ENCODE measurements at places on chromosomes 12 and 14.

GRCh38 chr14:100872259-100873095 is 31.0 kb downstream of the RTL1 start:
- DNase-seq = no peak

DNA sequence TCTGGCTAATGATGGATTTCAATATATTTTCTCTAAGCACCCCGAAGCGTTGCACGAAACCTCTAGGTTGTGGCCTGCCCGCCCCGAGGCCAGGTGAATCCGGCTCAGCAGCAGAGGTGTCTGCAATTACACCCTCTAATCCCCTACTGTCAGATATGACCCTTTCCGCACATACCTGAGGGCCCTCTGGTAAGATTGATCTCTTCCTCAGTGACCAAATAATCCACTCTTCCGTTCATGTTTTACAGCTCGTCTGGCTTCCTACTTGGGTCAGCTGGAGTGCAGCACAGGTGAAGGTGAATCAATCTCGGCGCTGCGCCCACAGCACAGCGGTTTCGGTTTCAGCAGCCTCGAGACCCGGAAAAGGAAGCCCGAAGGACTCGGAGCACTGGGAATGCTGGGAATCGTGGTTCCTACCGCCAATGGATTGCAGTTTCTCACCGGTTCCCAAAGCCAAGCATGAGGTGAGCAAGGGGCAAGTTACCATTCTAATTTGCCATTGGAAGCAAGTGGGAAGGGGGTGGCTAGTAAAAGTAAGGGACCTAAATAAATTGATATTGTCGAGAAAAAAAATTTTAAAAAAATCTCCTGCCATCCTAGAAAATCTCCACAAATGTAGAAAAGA is at the start of gene SYNJ2BP:
SYNJ2BP (minus strand) TSS at position 366 of the 625 bp plus-strand sequence; CDS start at position 239, 127 bp downstream.
- peak; percentile 48 for DNase-seq

DNA sequence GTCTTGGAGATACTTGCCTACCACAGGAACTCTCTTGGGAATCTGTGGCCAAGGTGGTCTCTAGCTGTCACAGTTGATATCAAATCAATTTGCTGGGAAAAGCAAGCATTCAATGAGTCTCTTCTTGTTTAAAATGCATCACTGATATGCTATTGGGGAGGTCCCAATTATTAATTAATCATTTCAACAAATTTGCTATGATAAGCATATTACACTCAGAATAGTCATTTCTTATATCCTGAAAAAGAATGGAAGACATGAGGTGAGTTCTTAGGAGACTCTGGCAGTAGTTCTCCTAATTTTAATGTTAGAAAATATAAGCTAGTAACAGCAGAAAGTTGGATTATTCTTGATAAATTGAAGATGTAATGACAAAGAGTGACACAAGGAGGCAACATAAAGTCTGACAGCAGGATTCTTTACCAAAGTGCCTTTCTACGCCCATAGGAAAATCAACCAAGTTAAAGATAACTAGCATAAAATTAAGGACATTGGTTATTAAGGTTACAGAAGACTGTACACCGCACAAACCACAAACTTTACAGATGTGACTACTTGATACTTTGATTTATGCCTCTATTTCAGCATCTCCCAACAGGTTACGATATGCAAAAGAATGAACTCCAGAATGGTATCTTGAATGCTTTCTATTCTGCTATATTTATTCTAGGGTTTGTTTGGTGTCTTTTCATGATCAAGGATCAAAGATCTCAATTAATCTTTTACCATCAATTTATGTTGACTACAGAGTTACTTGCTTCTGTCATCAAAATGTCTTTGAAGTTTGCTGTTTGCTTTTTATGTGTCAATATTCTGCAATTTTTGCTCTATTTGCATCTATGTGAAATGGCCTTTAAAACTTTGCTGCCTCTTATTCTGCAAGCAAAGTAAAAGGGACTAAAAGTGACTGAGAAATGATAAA is 349.6 kb upstream of the CLEC14A start:
- no peak for DNase-seq

- no peak for DNase-seq
Measured at GRCh38 chr12:116450406-116450910, 108.7 kb upstream of the MAP1LC3B2 start.

- DNase-seq = no peak
Measured at GRCh38 chr14:60093080-60093479, 1.4 kb downstream of the PCNX4 start.

DNA sequence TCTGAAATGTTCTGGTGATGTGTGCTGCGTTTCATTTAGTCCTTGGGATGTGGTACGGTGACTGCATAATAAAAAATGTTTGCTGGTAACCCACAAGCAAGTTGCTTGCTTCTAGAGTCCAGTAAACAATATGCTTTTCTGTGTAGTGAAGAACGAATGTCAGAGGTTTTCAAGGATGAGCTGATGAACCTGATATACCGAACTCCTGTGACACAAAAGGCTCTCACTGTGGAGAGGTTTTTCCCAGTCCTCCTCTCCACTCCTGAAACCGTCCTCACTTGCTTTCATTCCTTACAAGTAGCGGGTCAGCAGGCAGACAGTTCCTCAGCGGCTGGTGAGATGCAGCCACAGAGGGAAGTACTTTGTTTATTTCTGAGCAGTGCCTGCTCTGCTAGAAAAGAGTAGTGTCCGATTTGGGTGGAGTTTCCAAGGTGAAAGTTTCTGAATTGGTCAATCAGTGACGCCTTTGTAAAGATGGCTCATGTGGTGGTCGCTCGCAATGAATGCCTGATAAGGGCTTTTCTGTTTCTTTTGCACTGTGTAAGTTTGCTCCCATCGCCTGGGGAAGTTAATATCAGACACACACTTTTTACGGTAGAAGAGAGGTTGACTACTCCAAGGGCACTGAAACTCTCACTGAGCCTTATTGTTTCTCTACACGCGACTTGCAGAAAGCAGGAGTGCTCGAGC is 3.0 kb downstream of the ETV6 start:
- no peak for DNase-seq

- no peak for DNase-seq
Measured at GRCh38 chr12:122721057-122721545, 4.5 kb upstream of the HCAR3 start.

DNA sequence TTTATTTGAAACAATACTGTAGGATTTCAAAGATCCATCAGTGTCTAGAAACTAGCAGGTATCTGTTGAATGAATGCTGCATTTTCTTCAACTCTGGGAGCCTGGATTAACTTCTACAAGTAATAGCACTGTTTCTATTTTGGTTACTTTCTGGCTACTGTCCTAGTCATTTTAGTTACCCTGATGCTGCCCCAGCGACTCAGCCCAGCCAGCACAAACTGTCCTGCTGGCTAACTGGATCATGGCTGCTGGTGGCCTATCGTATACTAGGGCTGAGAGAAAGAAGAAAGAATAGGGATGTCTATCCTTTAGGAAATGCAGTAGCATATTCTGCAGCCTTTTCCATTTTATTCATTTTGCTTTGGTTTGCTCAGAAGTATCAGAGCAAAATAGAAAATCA is 53.9 kb downstream of the NTN4 start:
- no peak for DNase-seq

- no peak for DNase-seq
Measured at GRCh38 chr12:55024575-55024974, 4.8 kb downstream of the NEUROD4 start.

- DNase-seq = no peak
Measured at GRCh38 chr12:119964123-119964522, 24.9 kb upstream of the BICDL1 start.

DNA sequence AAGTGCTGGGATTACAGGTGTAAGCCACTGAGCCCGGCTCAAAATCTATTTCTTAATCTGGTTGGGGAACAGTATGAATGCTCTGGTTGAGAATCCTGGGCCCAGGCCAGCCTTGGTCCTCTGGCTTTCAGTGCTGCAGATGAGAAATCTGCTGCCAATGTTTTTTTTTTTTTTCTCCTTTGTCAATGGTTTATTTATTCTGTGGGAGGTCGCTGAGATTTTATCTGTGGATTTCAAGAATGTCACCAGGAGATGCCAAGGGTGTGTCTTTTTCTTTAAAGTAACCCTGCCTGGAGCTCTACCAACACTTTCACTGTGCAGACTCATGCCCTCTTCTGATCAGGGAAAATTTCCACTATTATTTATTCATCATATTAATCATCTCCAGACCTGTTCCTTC is 3.6 kb downstream of the SLC25A29 start:
- DNase-seq = no peak

DNA sequence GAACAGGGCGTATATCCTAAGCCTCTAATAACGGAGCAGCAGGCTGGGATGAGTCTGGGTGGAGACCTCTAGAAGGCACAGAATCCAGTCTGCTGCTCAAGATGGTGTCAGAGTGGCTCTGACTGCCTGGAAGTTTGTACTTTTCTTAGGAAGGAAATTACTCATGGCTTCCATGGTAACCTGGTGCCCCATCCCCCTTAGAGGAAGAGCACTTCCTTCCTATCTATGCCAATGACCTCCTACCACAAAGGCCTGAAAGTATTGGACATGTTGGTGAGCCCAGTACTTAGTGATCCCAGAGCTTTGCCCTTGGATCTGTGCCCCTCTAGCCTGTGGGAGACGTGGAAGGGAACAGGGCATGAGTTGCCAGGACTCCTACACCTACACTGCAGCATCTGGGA is 1.5 kb downstream of the BATF start:
- DNase-seq = no peak

DNA sequence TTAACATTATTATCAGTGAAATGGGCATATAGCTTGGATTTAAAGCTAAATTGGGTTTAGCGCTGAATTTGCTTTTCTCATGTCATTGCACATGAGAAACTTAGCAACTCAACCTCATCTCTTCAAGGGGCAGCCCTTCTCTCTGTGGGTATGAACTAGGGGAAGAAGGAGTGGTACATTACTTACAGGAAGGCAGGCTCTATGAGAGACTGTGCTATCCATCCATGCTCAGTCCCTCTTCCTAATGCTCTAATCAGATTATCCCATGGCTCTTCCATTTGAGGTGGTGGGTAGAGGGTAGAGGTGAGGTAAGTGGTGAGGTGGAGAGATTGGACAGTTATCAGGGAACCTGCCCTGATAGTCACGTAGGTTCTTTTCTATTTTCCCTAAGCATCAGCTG is 343.7 kb upstream of the NOVA1 start:
- DNase-seq = no peak

DNA sequence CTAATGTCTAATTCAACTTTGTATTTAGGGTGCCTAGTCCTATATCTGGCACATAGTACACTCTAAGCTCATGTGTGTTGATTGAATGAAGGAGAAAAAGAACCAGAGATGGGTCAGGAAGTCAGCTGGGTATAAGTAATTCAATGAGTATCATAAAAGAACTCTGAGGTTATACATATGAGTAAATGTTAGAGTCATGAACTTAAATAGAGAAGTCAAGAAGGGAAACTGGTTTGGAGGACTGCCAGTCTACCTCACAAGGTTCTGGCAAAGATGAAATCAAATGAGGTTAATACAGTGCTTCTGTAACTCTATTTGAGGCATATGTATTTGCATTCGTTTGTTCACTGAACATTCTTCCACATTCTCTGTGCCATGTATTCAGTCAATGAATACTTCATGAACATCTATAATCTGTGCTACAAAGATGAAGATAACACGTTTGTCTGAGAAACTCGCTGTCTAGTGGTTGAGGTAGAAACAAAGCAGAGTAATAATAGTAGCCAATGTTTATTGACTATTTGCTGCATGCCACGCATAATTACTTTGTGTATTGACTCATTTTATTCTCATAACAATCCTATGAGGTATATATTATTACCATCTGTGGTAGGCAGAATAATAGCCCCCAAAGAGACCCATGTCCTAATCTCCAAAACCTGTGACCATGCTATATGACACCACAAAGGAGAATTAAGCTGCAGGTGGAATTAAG is 88.9 kb downstream of the PTGER2 start:
- DNase-seq = no peak

DNA sequence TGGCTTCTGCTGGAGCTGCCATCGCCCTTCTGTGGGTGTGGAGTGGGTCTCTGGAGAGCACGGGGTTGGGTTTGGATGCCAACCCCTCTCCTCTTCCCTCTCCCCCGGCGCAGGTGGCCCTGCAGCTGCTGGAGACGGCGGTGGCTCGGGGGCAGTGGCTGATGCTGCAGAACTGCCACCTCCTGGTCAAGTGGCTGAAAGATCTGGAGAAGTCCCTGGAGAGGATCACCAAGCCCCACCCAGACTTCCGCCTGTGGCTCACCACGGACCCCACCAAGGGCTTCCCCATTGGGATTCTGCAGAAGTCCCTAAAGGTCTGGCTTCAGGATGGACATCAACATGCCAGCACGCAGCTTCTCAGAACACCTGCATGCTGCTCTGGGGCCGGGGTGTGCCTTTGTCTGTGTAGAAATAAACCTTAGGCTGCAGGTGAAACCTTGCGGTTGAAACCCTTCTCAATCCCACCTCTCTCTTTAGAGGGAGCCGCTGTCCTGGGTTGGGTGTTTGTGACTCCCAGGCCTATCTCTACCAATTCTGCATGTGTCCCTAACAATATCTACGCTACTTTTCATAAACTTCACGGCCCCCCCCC is 44.3 kb downstream of the CCDC92 start:
- no peak for DNase-seq

- no peak for DNase-seq
Measured at GRCh38 chr14:58872061-58872460, 234.3 kb downstream of the DACT1 start.

- DNase-seq = no peak
Measured at GRCh38 chr12:28563936-28564335, 373.7 kb downstream of the CCDC91 start.

DNA sequence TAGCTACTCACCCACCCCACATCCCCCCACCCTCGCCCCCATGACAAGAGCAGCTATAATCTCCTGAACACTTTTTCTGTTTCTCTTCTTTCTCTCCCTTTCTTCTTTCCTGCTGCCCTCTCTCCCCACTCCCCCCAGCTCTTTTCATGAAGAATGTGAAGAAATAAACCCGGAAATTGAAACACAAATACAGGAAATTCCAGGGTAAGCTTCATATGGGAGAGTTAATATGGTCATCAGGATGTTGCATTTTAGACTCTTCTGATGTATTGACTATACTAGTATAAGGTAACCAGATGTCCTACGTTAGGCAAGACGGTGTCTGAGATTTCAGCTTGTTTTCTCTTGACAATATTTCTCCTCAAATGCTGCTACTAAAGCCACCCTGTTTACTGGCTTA is 41.6 kb upstream of the LRIG3 start:
- DNase-seq = no peak

DNA sequence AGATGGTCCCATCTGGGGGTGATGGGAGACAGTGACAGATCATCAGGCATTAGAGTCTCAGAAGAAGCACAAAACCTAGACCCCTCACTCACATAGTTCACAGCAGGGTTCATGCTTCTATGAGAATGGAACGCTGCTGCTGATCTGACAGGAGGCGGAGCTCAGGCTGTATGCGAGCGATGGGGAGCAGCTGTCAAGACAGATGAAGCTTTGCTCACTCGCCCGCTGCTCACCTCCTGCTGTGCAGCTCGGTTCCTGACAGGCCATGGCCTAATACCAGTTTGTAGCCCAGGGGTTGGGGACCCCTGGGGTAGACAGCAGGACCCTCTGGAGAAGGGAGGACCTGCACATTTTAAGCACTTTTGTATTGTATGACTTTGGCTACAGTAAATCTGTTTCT is 111.2 kb downstream of the LGMN start:
- no peak for DNase-seq

GRCh38 chr12:44968965-44969364 is 81.9 kb downstream of the DBX2 start:
- DNase-seq = no peak

Measured in stimulated activated naive CD4-positive, alpha-beta T cell (primary cell).